ENCODE measurements at places on chromosomes 11 and 22.

DNA sequence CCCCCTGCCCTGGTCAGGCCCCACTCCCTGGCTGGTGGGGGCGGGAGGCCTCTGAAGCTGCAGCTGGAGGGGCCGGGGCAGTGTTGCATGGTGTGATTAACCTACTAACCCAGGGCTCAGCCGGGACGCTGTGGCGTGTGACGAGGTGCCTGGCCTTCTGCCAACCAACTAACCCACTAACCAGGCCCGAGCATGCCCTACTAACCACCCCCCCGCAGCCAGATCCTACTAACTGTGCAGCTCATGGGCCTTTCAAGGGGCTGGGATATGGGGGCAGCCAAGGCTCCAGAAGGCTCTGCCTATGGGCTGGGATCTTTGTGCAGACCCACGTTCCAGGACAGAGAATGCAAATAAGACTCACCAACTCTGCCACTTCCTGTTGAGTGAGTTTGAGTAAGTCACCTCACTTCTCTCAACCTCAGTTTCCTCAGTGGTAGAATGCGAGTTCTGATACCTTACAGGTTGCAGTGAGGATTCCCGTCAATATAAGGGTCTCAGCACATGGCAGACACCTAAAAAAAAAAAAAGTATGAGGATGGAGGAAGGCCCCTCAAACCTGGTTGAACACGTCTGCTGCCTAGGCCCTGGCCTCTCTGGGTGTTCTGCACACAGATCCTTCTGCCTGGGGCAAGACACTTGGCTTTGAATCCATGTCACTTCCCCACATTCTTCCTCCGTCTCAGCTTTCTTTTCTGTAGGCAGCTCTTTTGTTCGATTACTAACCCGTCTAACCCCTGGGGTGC lies 14.1 kb downstream of the MIAT start:
- H3K27ac ChIP-seq, result peak overlapping the region; percentile 95
- no peaks in the 10 kb centered on the region for H3K27me3 ChIP-seq
- H3K4me1 ChIP-seq, result peaks cover 28% of the 10 kb centered on the region

- no peaks in the 10 kb centered on the region for H3K36me3 ChIP-seq
- no peak overlapping the region for H3K27ac ChIP-seq
- H3K27me3 ChIP-seq, result no peaks in the 10 kb centered on the region
- peaks cover 51% of the 10 kb centered on the region for H3K4me1 ChIP-seq
Measured at GRCh38 chr11:12770966-12771597, 96.9 kb downstream of the TEAD1 start.

DNA sequence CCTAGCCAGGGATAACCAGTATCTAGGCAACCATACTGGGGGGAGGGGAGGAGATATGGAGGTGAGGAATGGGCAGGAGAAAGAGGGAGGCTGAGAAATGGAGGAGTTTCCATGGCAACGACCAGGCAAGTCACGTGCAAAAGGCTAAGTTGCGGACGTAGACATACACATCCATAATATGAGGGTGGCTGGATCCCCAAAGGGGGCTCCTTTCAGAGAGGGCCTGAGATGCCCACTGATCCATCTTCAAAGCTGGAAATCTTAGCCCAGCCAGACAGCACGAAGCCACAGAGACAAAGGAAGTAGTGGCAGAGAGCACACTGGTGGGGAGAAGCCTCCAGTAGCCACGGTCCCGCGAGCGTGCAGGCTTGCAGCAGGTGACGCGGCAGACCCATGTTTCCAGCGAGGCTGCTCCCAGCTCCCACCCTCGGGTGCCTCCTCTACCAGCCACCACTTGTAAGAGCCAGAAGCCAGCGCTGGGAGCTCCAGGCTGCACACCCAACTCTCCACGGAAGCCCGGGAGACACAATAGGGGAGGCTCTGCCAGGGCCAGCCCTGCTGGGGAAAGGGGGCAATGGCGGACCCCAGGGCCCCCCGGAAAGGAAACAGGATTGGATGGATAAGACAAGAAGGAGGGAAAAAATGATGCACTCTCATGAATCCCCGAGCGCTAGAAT lies 938 bp downstream of the FXYD6 start:
- H3K27ac ChIP-seq, result peak overlapping the region; percentile 80
- peaks cover 53% of the 10 kb centered on the region for H3K4me1 ChIP-seq
- no peaks in the 10 kb centered on the region for H3K36me3 ChIP-seq
- no peaks in the 10 kb centered on the region for H3K27me3 ChIP-seq
- peak; percentile 84 for DNase-seq

DNA sequence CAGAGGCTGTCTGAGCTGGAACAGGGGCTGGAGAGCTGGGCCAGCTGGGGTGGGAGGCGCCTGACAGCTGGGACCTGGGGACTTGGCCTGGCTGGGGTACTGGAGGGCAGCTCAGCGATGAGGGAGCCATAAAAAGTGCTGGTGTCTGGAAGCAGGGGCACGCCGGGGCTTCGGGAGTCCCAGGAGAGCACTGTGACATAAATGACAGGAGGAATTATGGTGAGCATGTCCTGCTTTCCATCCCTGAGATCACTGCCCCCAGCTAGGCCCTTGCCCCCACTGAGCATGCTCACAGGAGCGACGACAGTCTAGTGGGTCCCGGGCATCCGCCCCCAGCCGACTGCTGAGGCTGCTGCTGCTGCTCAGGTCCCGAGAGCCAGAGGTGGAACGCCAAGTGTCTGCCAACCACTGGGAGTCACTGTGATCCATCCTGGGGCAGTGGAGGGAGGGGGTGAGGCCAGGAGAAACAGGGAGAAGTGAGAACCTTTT lies 6.2 kb downstream of the ROBO4 start:
- H3K27ac ChIP-seq, result no peak overlapping the region
- no peak overlapping the region for H3K4me3 ChIP-seq
- no peaks in the 10 kb centered on the region for H3K27me3 ChIP-seq
- H3K36me3 ChIP-seq, result no peaks in the 10 kb centered on the region
- no peaks in the 10 kb centered on the region for H3K4me1 ChIP-seq
- DNase-seq, result peak; percentile 87

DNA sequence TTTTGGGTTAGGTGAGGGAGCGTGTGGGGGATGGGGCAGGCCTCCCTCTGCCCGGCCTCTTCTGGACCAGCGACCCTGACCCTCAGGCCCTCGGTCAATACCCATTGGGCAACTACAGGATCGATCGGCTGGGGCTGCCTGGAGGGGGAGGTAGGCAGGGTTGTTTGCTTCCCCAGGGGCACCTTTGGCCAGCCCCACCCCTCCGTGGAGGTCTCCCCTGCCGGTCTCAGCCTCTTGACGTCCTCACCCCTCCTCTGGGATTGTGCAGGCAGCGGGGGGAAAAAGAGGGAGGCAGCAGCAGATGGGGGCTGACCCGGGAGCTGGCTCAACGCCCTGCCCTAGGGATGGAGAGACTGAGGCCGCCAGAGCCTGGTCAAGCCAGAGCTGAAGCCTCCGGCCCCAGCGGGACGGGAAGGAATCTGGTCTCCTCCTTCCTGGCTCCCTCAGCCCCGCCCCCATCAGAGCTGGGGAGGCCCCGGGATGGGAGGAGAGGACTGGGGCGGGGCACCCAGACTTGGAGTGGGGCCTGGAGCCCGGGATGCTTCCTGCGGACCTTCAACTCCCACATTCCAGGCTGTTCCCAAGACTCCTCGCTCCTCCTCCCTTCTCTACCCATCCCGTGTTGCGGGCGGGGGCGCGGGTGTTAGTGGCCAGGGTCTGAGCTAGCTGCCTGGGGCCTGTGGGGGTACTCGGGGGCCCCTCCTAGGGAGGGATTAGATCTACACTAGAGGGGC lies 14.4 kb upstream of the CDC42EP1 start:
- peak; percentile 97 for DNase-seq
- H3K27me3 ChIP-seq, result no peaks in the 10 kb centered on the region
- H3K27ac ChIP-seq, result peak overlapping the region; percentile 98
- peak overlapping the region; percentile 38 for H3K4me3 ChIP-seq
- H3K36me3 ChIP-seq, result no peaks in the 10 kb centered on the region

DNA sequence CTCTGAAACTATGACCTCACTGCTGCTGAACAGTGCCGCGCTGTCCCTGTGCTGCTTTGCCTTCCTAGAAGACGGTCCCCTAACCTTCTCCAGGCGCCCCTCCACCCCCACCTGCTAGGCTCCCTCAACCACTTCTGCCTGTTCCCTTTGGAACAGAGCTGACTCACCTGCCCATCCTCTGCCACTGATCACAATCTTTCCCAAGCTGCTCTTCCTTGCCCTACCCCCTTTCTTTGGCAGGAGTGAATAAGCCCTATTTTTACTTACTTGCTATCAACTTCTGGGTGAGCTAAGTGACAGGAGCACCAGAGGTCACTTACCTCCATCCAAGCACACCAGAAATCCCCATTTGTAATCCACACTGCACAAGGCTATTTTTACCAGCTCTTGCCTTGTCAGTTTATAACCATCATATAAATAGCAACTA lies 116.0 kb upstream of the BID start:
- H3K4me3 ChIP-seq, result no peak overlapping the region
- H3K27me3 ChIP-seq, result no peaks in the 10 kb centered on the region
- no peak for DNase-seq
- H3K27ac ChIP-seq, result no peak overlapping the region
- H3K36me3 ChIP-seq, result no peaks in the 10 kb centered on the region

DNA sequence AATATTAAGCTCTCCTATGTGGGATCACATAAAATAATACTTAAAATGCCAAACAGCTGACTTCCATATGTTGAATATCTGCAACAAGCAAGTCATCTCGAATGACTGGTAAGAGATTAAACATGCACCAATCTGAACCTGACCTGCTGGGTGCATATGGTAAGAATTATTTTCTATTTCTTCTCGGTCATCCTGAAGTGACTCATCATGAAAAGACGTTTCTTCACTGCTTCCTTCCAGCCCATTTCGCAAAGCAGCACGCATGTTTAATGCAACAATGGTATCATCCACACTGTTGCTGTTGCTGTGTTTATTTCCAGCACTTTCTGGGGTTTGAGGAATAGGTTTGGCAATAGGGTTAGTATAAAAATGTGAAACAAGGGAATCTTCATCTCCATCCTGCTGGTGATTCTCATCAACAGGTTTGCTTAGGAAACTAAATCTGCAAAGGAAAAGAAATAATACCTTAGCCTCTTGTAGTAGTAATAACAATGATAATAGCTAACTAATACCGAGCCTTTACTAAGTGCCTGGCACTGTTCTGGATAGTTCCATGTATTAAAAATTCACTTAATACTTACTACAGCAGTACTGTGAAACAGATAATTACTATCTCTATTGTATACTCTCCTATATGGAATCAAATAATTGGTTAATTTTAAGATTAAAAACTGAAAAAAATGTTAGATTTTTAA lies 52.0 kb upstream of the CHRNA10 start:
- H3K27ac ChIP-seq, result peak overlapping the region; percentile 57
- no peaks in the 10 kb centered on the region for H3K36me3 ChIP-seq
- H3K4me3 ChIP-seq, result no peak overlapping the region
- H3K4me1 ChIP-seq, result no peaks in the 10 kb centered on the region

DNA sequence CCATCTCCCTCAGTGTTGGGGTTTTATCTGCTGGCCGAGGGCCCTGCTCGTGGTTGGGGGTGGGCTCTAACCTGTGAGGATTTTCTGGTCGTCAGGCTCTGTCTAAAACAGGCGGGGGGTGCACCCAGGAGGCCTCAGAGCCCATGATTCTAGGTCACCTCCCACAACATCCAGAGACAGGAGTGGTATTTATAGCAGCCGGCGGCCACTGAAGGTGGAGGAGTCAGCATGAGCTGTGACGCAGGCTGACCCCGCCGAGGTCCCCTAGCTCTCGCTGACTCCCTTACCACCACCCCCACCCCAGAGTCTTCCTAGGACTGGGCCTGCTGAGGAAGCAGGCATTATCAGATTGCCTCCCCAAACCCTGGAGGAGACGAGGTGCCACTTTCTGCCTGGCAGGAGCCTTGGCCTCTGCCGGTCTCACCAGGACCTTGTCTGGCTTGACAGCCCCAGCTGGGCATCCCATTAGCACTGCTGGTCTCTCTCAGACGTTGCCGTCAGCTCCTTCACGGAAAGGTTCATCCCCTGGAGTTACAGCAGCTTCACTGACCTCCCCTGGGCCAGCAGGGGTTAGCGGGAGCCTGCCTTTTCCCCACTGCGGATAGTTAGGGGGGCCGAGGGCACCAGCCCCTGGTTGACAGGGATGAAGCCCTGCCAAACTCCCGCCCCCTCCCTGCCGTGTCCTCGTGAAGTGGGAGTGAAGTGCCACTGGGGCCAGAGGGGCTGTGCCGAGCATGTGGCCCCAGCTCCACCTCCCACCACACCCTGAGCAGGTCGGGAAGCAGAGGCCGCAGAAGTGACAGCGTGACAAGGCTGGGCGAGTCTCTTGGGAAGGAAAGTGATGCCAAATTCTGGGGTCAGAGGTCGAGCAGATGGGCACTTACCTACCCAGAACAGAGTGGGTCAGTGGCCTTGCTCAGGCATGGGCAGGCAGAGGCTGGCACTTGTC lies 26.5 kb downstream of the DAGLA start:
- no peaks in the 10 kb centered on the region for H3K4me1 ChIP-seq
- no peak overlapping the region for H3K27ac ChIP-seq
- no peaks in the 10 kb centered on the region for H3K27me3 ChIP-seq
- H3K36me3 ChIP-seq, result no peaks in the 10 kb centered on the region

DNA sequence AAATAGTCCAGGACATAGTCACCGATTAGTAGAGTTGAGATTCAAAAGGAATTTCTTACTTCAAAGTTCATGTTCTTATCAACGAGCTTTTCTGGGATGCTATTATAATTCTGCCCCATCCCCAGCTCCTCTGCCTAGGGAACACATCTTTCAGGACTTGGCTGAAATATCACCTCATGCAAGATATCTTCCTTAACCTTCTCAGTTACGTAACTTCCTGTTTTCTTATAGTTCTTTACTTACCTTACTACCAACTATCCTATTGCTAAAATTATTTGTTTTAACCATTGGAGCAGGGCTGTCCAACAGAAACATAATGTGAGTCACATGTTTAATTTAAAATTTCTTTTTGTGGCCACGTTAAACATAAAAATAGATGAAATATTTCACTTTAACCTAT lies 2.3 kb downstream of the NARS2 start:
- H3K4me3 ChIP-seq, result no peak overlapping the region
- H3K4me1 ChIP-seq, result peaks cover 23% of the 10 kb centered on the region
- peaks cover 8% of the 10 kb centered on the region for H3K36me3 ChIP-seq
- no peaks in the 10 kb centered on the region for H3K27me3 ChIP-seq

DNA sequence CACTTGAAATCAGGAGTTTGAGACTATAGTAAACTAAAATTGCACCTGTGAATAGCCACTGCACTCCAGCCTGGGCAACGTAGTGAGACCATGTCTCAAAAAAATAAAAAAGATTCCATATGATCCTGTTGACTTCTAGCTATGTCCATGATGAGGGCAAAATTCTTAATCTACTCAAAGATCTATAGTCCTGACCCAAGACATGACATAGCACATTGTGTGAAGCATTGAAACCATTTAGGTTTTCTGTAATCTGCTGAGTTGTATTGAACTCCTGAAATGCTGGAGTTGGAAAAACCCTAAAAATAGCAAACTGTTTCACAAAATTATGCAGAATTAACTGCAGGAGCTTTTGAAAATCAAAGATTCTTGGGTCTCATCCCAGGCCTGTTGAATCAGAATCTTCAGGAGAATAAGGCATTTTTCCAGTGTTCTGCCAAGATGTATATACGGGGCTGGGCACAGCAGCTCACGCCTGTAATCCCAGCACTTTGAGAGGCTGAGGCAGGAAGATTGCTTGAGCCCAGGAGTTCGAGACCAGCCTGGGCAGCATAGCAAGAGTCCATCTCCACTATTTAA lies 29.8 kb upstream of the LDHA start:
- DNase-seq, result no peak
- H3K36me3 ChIP-seq, result peaks cover 60% of the 10 kb centered on the region
